ENCODE measurements at places on chromosomes 12 and 14. TPM values are rescaled to one million over a fixed set of nuclear protein-coding genes. Genes with fewer than 3 reads are reported as not detected.

Gene GZMB
- 0.36 TPM for polyA plus RNA-seq

Gene RTL1
- polyA plus RNA-seq, result 22.0 TPM

Gene ZNF605
- polyA plus RNA-seq, result 9.2 TPM

Gene GRIP1
- 0.87 TPM for polyA plus RNA-seq

Gene SNX6
- polyA plus RNA-seq, result 77.2 TPM

Gene APOF
- not detected for polyA plus RNA-seq

Gene CRIP2
- polyA plus RNA-seq, result 264 TPM

Gene SSPN
- 131 TPM for polyA plus RNA-seq

Gene POTEM
- not detected for polyA plus RNA-seq

Gene SENP1
- polyA plus RNA-seq, result 16.6 TPM

Measured in muscle of back (tissue), 13 donors.